Uterus (tissue), 4 donors: ENCODE measurements at places on chromosomes 1 and 21. TPM values are rescaled to one million over a fixed set of nuclear protein-coding genes. Genes with fewer than 3 reads are reported as not detected.

Gene ZMPSTE24
- 58.5 TPM for total RNA-seq

Gene TAS1R3
- 0.14 TPM for total RNA-seq

Gene DCAF8
- total RNA-seq: 167 TPM

Gene ARID4B
- 65.5 TPM for total RNA-seq

Gene PRMT6
- 15.3 TPM for total RNA-seq

Gene CD1E
- total RNA-seq: 0.21 TPM

Gene DNAJC8
- 42.1 TPM for total RNA-seq

Gene PLXNA2
- 5.4 TPM for total RNA-seq

Gene PPM1J
- total RNA-seq: 0.90 TPM

Gene GNAT2
- total RNA-seq: not detected

GRCh38 chr1:234488054-234489006, 9.4 kb upstream of the TARBP1 start:
- no peak for DNase-seq

GRCh38 chr1:225290244-225290643, 137.6 kb downstream of the LBR start:
- no peak for DNase-seq

DNA sequence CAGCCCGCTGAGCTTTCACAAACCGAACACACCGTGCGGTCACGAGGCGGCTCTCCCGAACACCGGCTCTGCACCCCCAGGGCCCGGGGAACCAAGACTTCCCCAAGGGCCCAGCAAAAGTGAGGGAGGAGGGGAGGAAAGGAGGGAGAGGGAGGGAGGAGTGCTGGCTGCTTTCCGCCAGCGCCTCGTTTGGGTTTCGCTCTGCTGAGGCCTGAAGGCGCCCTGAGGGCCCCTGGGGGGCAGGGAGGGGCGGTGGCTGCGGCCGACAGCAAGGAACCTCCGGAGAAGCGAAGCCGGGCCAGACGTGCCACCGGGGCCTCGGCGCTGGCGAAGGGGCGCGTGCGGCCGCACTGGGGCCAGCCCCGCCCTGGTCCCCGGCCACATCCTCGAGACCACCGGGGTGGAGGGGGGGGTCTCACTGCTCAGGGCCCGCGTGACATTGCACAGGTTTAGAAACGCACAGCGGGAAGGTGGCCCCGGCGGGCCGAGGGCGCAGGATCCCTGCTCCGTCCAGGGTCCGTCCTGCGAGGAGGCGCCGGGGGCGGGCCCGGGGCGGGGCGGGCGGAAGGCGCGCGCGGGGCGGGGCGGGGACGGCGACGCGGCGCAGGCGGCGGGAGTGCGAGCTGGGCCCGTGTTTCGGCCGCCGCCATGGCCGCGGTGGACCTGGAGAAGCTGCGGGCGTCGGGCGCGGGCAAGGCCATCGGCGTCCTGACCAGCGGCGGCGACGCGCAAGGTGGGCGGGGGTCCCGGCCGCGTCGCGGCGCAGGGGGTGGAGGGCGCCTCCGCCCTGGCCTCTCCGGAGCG, at the start of gene PFKL:
TSS of gene PFKL (plus strand) at position 596 of the 804 bp plus-strand sequence. CDS start at position 649, 53 bp downstream.
- DNase-seq: peak; percentile 70

DNA sequence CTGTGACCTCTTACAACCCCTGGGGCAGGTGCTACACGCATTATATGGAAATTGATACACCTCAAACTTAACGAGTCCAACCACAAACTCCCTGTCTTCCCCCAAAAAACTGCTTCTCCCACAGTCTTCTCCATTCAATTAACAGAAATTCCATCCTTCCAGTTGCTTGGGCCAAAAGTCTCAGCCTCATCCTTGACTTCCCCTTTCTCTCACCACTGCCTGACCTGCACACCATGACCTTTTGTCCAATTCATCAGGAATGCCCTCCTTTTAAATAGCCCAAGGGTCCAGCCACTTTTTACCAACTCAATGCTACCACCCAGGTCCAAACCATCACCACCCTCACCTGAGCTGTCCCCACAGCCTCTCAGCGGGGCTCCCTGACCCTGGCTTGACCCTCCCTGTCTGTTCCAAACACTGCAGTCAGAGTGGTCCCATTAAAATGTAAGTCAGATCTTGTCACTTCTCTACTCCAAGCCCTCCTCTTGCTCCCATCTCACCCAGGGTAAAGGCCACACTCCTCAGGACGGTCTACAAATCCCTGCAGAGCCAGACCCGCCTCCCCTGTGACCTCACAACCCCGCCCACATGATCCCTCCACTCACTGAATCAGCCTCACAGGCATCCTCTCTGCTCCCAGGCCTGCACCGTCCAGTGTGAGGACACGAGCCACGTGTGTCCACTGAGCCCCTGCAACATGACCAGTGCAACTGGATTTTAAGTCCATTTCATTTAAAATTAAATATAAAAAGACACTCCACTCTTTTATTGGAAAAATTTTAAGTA, 18.5 kb downstream of the KCNN3 start:
- peak; percentile 49 for DNase-seq

DNA sequence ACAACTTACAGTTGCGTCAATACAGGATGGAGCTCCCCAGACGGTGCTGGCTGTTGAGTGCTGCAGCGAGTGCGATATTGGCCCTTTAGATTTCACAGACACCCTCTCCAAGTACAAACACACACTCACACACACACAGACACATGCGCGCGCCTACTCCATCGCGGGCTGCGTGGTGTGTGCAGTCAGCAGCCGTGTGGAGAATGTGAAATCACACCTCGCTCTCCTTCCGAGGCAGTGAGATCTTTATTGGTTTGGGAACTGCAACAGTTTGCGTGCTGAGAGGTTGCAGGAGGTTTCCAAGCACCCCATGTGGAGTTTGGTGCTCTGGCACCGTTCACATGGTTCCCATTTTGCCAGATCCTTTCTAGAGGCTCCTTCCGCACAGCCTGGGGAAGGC, 372.2 kb downstream of the RRAGC start:
- no peak for DNase-seq

GRCh38 chr21:14688412-14688811, 142.3 kb upstream of the SAMSN1 start:
- no peak for DNase-seq

DNA sequence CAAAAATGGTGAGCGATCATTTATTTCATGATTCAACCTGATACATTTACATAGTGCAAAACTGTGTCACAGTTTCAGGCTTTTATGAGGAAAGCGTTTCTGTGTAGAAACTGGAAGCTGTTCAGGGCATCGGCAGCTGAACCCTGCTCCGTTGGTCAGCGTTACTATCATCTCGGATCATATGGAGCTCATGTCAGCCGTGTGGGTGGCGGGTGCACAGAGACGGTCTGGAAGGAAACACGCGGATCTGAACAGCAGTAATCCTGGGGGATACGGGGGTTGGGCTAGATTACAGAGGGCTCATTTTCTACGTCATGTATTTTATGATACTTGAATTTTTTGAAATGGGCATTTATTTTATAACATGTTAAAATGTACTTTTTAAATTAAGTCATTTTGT, 15.1 kb downstream of the C1orf174 start:
- no peak for DNase-seq

DNA sequence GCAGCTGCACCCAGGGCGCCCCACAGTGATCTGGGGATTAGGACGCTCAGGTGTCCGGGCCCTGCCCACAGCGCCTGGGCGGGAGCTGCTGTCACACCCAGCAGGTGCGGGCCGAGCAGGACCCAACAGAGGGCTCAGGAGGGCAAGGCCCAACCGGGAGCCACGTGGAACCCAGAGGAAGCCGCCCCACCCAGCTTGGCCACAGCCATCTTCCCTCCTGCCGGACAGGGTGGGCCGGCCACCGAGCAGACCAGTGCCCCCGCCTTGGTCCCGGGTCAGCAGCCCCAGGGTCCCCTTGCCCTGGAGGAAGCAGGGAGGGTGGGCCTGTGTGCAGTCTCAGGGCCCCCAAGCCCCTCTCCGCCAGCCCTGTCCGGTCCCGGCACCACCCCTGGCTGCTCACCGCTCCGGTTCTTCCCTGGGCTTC, 6.3 kb upstream of the TTLL10 start:
- DNase-seq: no peak

- DNase-seq: no peak
These were observed 5.9 kb upstream of the FNDC5 start for GRCh38 chr1:32876341-32877210.

DNA sequence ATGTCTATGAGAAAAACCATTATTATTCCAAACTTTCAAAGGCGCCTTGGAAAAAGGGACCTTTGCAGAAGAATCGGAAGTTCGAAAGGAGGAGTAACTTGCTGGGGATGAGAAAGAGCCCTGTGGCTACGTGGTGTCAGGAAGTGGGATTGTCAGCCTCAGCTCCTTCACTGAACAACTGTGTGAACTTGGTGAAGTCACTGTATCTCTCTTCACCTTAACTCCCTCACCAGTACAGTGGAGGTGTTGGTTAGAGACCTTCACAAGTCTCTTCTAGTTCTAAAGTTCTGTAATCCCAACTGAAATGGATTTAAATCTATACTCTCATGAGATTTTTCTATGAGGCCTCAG, 285.6 kb downstream of the CACNA1E start:
- no peak for DNase-seq

GRCh38 chr1:109886827-109887226, 23.8 kb upstream of the CSF1 start:
- no peak for DNase-seq

GRCh38 chr1:53384796-53385195, 56.9 kb upstream of the LRP8 start:
- DNase-seq: no peak
